ENCODE measurements at places on chromosomes 3 and 15.

GRCh38 chr3:141328286-141329166 lies 39.8 kb upstream of the ZBTB38 start:
- no peak for DNase-seq

DNA sequence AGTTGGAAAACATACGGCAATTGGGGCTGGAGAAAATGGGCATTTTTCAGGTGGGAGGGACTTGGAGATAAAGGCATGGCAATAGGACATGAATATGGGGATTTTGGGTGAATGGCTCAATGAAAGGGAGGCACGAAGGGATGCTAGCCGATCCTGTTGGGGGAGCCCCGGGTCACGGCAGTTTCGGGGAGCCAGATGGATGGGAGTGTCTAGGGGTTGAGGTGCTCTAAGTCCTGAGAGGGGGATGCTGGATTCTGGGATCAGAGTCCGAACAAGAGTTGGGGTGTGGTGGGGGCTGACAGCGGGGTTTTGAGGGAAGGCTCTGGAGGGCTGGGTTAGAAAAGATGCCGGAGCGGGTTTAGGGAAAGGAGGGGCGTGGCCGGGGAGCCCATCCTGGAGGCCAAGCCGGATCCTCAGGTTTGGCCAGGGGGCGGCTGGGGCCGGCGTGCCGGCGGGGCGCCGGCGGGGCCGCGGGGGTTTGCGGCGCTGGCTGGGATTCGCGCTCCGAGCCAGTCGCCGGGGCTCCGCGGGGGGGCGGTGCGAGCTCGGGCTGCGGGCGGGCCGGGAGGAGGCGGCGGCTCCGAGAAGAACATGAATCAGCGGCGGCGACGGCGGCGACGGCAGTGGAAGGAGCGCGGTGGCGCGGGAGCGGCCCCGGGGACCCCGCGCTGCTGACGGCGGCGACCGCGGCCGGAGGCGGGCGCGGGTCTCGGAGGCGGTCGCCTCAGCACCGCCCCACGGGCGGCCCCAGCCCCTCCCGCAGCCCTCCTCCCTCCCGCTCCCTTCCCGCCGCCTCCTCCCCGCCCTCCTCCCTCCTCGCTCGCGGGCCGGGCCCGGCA lies at the start of gene TYRO3:
Gene TYRO3, plus strand, starts transcription at position 813 of the 839 bp plus-strand sequence. CDS start 46 bp downstream, outside the sequence.
- peak; percentile 83 for DNase-seq

DNA sequence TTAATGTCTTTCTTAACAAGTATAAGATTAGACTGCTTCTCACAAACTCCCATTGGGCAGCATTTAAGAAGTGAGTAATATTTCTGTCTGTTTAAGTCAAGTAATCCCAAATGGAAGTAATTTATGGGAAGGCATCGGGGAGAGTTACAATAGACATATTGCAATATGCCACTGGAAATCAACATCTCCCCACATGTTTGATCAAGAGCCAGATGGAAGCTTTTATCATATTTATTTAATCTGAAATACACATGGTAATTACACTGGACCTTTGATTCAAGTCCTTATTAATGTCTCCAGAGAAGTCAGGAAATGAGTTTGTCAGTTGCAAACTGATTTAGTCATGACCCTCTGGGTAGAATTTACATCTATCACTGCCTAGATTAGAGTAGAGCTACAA lies 943.8 kb downstream of the VGLL3 start:
- DNase-seq: no peak

DNA sequence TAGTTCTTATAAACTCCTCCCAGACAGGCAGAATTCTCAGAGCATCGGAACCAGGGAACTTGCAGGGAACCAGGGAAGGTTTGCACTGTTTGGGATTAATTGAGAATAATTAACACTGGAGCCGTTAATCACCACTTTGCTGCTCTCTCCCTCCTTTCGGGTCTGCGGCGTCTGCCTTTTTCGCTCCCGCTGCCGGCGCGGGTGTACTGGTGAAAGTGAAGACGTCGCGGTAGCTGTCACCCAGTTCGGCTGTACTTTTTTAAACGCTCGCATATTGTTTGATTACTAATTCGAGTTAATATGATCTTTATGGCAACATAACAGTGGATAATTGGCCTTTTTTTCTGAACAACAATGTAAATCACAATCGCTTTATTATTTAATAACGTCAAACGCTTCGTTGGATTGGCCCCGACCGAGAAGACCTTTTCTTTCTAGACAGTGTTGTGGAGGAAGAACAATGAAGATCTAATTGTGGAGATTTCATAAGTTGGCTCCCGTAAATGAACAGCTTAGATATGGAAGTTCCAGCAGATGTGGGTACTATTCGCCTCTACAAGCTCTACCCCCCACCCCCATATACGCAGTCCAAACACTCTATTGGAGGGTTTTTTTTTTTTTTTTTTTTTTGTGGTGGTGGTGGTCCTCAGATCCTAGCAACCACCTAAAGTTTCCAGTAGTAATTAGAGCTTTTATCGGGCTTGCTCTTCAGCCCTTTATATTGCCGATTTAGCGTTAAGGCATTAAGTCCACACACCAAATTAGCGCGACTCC lies 12.7 kb downstream of the SOX2 start:
- no peak for DNase-seq

- DNase-seq: no peak
These were observed 420 bp upstream of the TMIE start for GRCh38 chr3:46700772-46701171.

DNA sequence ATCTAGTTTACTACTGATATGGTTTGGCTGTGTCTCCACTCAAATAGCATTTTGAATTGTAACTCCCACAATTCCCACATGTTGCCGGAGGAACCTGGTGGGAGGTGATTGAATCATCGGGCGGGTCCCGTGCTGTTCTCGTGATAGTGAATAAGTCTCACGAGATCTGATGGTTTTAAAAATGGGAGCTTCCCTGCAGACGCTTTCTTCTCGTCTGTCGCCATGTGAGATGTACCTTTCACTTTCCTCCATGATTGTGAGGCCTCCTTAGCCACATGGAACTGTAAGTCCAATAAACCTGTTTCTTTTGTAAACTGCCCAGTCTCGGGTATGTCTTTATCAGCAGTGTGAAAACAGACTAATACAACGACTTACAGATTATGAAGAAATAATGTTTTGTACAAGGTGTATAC lies 35.6 kb upstream of the PYDC2 start:
- no peak for DNase-seq

DNA sequence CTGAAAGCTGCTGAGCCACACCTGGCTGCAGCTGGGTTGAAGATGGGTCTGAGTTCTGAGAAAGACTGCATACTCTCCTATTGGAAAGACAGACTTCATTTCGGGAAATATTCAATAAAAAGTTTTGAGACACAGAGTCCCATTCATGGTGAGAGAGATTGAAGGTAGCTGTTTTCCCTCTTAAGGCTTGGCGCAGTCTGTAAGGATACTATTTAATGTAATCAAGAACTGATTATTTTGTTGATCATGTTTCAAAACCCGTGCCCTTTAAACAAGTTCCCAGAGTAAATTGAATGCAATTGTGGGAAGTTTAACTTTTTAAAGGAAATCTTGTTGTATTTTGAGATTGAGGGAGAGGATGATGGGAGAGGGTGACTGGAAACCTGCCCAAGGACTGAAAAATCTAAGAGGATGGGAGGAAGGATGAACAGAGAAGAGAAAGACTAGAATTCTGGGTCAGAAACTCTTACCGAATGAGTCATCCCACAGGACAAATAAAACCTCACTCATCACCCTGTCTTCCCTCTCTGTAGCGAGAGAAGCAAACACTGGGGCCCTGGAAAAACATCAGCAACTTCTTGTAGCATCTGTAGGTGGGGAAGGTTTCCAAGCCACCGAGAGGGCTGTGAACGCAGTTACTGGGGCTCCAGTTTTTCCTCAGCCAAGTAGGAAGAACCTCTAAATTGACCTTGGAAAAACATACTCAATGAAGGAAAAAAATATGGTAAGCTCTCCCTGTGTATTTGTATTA lies 193.2 kb upstream of the TPRG1 start:
- DNase-seq: no peak

GRCh38 chr3:179083977-179084376 lies 12.4 kb upstream of the ZMAT3 start:
- no peak for DNase-seq

- DNase-seq: no peak
These were observed 40.7 kb downstream of the RFT1 start for GRCh38 chr3:53089511-53089910.

All from hypothalamus (tissue), 51 donors.